ENCODE measurements at places on chromosomes 2 and 18.

DNA sequence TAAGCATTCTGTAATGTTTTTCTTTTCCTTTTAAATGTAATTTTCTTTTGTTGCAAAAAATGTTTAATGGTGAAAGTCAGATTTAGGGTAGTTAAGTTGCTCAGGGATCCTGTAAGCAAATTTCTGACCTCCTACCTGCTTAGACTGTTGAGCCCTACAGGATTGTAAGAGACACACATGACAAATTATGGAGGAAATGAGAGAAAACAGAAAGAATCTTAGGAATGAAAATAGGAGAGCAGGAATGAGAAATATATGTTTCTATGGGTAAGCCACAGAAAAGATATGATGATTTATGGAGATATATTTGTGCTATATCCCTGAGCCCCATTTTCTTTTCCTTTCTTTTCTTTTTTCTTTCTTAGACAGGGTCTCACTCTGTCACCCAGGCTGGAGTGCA lies 28.3 kb downstream of the CYBRD1 start:
- no peak for DNase-seq

- no peak for DNase-seq
Observed at GRCh38 chr2:169260246-169260645, 102.1 kb downstream of the LRP2 start.

DNA sequence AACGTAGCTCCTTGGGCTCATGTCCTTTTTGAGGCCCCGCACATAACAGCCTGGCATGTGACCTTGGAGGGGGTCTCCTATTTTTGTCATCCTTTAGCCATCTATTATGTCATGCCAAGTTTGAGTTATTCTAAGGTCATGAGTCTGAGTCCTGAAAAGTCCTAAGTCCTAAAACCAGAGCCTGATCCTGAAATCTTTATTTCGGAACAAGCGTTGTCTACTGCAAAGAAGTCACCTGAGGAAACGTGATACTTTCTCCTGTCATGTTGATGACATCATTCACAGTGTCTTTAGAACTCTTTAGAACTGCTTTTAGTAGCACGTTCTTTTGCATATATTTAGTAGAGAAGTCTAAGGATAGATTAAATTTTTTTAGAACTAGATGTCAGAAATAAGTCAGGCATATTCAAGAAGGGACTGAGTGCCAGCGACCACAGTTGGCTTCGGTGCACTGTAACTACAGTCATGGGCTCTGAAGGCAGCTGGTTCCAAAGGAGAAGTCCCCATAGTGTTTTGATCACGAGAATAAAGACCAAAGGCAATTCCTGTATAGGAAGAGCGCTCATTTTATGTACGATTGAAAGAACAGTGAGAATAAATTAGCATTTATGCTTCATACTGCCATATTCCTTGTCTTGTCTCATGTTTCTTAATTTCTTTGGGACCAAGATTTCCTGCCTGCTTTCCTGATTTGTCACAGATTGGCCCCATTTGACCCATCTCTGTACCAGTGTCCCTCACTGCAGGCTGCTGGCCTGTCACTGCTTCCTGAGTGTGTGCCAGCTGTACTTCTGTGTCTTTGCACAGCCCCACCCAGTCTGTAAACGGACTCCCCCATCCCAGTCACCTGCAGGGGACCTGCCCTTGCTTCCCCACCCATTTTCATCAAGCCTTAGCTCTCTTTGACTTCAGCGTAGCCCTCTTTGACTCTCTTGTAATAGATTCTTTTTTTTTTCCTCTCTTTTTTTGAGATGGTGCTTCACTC lies 75.8 kb downstream of the ASAP2 start:
- no peak for DNase-seq

GRCh38 chr2:161135951-161136593 lies 24.2 kb upstream of the TANK start:
- DNase-seq = no peak

DNA sequence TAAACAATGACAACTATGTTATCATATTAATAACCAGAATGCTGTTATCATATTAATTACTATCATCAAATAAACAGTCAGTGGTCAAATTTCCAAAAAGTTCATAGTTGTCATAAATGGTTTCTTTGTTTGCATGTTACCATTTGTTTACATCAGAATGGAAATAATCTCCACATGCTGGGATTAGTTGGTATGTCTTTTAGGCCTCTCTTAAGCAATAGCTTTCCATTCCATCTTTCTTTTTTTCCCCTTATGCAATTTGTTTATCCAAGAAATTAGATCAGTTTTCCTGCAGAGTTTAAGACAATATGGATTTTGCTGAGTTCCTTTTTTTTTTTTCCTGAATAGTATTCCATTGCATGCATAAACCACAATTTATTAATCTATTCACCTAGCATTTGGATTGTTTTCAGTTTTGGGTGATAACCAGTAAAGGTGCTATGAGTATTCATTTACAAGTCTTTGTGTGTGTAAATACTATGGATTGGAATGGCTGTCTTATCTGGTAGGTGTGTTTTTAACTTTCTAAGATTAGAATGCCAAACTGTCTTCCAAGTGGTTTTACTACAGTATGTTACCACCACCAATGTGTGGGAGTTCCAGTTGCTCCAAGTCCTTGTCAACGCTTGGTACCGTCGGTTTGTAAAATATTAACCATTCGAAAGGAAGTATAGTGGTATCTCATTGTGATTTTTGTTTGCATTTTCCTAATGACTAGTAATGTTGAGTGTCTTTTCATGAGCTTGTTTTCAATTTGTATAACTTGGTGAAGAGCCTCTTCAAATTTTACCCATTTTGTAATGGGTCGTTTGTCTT lies 33.3 kb upstream of the TXNDC2 start:
- DNase-seq = no peak

DNA sequence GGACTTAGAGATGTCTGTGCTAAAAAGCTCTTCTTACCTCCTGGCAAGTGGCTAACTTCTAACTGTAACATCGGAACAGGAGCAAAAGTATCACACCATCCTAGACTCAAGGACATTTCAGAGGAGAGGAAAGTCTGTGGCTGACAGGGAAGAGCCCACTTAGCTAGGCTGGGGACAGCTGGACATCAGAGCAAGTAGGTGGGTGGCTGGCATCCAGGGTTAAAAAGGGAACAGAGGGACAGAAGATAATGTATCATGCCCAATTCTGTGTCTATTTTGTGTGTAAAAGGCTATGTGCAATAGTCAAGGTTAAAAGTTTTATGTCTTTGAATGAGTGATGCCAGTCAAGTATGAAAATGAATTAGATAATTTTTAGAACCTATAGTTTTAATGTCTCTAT lies 216.4 kb downstream of the GCA start:
- no peak for DNase-seq

GRCh38 chr18:59502274-59503175 lies 143.5 kb upstream of the LMAN1 start:
- no peak for DNase-seq

DNA sequence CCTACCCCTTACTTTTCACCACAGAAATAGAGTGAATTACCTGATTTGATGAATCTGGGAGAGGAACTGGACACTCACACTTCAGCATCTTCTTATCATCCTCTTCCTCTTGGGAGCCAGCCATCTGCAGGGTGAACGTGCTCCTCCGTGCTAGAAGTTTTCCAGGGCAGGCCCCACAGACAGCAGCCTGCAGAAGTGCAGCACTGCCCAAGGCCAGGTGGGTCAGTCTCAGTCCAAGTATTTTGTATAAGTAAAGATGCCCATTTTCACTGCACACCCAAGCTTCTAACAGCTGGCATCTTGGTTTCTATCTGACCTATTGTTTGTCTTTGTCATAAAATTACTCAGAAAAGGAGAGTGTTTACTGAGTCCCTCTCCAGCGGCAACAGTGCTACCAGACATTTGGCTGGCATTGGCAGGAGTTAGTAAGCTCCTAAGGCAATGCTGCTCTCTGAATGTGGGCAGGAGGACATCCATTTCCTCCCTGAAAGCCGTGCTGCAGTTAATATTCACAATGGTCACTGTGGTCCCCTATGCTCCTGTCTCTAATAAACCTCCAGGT lies 222.6 kb upstream of the CTAGE1 start:
- DNase-seq = no peak

DNA sequence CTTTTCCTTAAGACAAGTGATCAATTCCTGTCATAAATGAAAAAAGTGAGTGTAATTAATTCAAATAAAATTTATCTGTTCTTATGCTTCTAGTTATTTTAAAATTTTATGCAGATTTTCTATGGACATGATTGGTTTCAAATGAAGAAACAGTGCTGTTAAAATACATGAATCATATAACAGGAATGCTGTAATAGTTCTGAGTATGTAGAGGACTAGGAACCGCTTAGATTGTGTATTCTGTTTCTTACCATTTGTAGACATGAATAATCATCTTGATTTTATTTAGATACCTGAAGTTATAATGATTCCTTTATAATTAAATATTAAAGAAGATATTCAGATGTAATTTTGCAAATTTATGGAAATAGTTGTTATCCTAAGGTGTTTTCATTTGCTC lies 3.5 kb downstream of the ACTR2 start:
- DNase-seq = no peak

GRCh38 chr18:39272230-39272629 lies 1706.6 kb upstream of the CELF4 start:
- no peak for DNase-seq

GRCh38 chr2:237886685-237887481 lies 27.5 kb downstream of the RAMP1 start:
- no peak for DNase-seq

DNA sequence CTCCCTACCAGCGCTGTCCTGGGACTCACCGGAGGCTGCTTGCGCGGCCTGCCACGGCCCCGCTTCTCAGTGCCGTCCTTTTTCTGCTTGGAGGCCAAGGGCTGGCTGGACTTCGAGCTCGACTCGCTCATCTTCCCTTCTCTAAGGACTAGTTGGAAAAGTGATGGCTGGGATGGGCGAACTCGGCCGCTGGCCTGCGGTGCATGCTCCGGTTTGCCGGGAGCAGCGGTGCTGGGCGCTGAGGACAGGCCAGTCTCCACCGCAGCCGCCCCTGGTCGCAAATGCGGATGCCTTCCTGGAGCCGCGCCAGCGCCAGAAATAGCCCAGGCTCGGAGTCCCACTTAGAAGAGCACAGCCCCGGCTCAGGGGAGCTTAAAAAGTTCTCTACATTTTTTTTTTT lies 3.1 kb downstream of the C2orf81 start:
- DNase-seq = no peak

DNA sequence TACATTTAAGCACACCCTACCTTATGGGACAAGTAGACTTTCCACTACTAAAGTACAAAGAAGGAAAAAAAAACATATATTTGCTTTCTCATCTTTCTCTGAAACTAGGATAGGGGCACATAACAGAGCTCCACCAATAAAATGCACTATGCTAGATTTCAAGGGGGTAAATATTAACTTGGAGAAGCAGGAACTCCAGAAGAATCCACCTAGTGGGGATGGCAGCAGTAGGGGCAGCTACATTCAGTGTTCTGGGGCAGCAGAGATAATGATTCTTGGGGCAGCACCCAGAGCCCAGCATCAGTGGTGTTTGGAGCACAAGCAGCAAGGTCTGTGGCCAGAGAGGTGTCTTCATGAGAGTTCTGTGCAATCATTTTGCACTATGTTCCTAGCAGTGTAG lies 64.7 kb downstream of the DTNB start:
- DNase-seq = no peak

DNA sequence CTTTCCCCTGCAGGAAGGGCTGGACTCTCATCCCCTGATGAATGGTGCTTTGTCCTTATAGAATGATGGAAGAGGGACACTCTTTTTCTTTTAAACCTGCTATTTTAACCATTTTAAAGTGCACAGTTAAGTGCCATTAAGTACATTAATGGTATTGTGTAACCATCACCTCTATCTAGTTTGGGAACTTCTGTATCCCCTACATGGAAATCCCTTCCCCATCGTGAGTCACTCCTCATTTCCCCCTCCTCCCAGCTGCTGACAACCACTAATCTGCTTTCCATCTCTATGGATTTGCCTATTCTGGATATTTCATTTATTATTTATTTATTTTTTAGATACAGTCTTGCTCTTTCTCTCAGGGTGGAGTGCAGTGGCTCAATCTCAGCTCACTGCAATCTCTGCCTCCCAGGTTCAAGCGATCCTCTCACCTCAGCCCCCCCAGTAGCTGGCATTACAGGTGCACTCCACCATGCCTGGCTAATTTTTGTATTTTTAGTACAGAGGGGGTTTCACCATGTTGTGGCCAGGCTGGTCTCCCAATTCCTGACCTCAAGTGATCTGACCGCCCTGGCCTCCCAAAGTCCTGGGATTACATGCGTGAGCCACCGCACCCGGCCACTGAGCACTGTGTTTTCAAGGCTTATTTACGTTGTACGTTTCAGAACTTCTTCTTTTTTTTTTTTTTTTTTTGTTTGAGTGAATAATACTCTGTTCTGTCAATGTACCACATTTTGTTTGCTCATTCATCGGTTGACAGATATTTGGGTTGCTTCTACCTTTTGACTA lies 15.8 kb downstream of the DGKD start:
- no peak for DNase-seq

GRCh38 chr18:24267878-24268277 lies 129.0 kb downstream of the CABYR start:
- DNase-seq = no peak

GRCh38 chr2:63983986-63984605 lies 35.1 kb downstream of the VPS54 start:
- DNase-seq = no peak

GRCh38 chr2:173184031-173185004 lies 108.7 kb downstream of the MAP3K20 start:
- no peak for DNase-seq

GRCh38 chr2:146323564-146323963 lies 1521.3 kb upstream of the ACVR2A start:
- DNase-seq = no peak

GRCh38 chr2:201820383-201821007 lies 14.2 kb downstream of the CDK15 start:
- DNase-seq = no peak

DNA sequence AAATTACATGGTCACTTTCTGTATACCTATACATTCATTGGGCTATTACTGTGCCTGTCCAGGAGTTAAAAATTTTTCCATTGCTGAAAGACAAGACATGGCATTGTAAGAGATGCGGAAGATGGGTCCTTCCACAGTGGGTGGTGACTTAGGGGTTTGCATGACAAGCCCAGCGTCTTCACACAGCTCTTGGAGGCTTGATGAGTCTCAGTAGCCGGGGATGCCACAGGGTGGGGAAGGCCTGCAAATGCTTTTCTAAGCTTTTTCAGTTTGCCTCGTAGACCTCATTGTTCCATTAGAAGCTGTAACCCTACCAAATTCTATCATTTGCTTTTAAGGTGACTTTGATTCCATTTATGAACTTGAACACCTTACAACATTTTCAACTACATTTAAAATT lies 18.1 kb upstream of the MAPRE3 start:
- DNase-seq = no peak

DNA sequence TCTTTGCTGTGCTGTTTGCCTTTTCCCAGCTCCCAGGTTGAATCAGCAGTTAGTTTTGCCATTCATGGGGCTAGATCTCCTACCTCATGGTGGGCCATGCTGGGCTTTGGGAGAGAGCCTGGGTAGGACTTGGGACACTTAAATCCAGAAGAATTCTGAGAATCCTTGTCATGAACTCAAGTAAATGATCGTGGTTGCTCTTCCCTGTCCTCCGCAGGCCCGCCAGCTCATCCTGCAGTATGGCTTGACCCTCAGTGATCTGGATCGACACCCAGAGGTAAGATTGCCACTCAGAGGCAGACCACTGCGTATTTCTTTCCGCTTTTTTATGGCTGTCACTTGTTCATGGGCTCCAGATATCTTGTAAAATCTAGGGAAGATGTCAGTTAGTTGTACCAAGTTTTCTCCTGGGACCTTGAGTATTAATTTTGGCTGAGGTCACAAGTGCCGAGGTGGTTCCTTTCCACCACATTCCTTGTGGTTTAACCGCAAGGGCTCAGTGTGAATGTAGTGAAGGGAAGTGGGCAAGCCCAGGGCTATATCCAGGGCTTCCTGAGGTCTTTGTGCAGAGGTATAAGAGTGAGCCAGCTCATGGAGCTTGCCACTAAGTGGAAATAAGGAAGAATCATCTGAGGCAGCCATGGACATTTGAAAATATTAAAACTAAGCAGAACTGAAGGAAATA lies 37.7 kb downstream of the RPIA start:
- no peak for DNase-seq

Measured in activated CD4-positive, alpha-beta T cell treated with anti-CD3 and anti-CD28 coated beads for 24 hours (primary cell).